CD4-positive, alpha-beta T cell treated with Interferon gamma for 1 hour (primary cell): ENCODE measurements at places on chromosomes 2 and 18.
A peak's percentile ranks its signal among the peaks of the same experiment; 100 is the strongest.

- DNase-seq: no peak
Measured at GRCh38 chr18:13520306-13520705, 206.1 kb downstream of the FAM210A start.

DNA sequence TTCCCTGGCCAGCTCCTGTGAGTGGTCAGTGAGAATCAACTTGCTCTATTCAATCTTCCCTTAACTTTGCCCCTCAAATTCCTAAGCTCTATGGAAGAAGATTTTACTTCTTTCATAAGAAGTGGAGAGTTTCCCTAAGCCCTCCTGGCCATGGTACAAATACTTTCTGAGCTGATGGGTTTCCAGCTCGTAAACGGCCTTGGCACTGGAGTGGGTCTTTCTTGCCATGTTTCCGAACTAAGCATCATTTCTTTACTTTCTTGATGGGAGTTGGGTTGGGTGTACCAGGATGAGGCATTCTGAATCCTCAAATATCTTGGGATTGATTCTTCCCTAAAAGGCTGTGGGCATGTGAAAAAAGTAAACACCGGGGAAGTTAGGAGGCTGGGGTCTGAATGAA lies 72.5 kb downstream of the ACKR3 start:
- no peak for DNase-seq

DNA sequence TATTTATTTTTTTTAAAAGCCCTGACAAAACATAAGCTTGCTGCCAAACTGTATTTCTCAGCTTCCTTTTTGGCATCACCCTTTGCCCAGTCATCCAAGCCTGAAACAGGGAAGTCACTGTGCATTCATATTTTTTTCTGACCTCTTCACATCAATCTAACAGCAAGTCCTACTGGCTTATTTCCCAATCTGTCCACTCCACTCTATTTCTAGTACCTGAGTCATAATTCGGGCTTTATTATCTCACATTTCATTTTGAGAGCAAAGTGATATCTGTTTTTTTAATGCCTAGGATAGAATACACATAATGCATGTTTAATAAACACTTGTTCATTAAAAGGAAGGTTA lies 5.1 kb downstream of the HNMT start:
- peak; percentile 29 for DNase-seq

GRCh38 chr2:222054813-222055212 lies 244.0 kb downstream of the PAX3 start:
- no peak for DNase-seq

- DNase-seq: peak; percentile 44
Measured at GRCh38 chr2:197309691-197310231, 819 bp downstream of the ANKRD44 start.

GRCh38 chr2:195304310-195304709 lies 352.7 kb upstream of the SLC39A10 start:
- no peak for DNase-seq

DNA sequence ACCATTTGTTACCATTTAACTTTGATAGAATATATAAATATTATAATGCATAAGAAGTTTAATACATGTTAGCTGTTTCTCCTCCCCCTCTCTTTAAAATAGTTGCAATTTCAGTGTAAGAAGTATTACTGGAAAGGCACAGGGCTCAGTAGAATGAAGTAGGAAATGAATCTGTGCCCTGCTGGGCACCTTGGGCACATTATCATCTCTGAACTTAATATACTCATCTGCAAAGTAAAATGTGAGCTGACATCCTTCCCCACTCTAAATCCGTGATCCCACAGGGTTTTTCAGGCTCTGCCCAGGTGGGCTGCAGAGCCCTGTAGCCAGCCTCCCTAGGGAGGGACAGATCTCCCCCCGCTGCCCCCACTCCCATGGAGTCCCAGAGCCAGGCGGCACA lies 56.8 kb downstream of the DPP4 start:
- DNase-seq: no peak

GRCh38 chr2:195561116-195561921 lies 95.7 kb upstream of the SLC39A10 start:
- no peak for DNase-seq

DNA sequence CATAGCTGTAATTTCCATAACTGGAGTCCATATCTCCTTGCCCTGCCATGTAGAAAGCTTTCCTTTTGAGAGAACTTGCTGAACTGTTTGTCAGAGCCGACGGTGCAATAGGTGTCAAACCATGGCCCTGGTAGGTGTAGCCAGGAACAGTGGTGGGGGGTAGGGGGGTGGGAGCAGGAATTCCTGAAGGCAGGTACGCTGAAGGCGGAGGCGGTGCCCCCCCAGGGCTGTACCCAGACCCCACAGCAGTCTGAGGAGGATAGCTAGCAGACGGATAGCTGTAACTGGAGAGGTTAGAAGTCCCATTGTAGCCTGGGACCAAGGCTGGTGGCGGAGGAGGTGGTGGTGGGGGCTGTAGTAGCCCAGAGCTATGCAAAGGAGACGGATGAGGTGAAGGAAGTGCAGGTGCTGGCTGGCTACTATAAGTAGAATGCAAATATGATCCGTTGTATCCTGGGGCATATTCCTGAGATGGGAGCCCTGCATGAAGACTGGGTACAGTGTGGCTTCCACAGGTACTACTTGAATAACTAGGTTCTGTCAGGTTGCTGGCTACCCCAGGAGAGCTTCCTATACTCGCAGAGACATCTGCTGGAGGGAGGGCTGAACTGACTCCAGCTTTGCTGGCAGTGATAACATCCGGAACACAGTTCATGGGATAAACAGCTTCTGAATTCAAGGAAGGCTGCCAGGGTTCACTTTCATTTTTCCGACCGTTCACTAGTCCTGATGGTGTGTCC lies 124.8 kb downstream of the FIGN start:
- DNase-seq: no peak

DNA sequence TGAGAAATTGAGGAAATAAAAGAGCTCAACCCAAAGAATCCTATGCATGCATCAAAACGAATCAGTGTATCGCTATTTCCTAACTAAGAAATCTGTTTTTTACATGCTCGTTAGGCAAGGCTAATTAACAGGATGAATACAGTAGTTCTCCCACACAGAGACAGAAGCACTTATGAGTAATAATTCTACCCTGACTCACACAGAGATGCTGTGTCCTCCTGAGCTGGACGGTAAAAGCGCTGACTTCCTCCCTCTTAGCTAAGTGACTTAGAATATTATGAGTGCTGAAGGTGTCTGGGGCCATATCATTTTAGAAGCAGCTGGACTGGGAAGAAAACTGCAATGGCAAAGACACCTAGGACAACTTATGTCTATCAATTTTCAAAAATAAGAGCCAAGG lies 18.5 kb downstream of the PLEKHM3 start:
- DNase-seq: no peak

GRCh38 chr2:83051538-83052170 lies 1407.4 kb downstream of the SUCLG1 start:
- no peak for DNase-seq

- no peak for DNase-seq
Measured at GRCh38 chr2:30470426-30470825, 23.4 kb downstream of the LCLAT1 start.

DNA sequence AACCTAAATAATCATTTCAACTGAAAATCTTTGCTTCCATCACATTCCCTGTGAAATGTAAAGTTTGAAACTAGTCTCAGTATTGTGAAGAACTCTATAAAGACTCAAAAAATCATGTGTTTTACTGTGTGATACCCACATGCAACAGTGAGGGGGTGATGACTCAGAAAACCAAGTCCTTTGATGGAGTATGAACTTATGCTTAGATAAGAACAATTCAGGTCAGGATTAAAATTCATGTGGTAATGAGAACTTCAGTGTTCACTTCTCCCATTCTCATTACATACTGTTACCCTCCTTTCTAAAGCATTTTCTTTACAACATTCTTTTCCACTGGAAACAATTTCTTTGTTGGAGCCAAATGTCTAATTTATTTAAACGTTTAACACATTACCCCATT lies 360.2 kb downstream of the FSIP2 start:
- no peak for DNase-seq

DNA sequence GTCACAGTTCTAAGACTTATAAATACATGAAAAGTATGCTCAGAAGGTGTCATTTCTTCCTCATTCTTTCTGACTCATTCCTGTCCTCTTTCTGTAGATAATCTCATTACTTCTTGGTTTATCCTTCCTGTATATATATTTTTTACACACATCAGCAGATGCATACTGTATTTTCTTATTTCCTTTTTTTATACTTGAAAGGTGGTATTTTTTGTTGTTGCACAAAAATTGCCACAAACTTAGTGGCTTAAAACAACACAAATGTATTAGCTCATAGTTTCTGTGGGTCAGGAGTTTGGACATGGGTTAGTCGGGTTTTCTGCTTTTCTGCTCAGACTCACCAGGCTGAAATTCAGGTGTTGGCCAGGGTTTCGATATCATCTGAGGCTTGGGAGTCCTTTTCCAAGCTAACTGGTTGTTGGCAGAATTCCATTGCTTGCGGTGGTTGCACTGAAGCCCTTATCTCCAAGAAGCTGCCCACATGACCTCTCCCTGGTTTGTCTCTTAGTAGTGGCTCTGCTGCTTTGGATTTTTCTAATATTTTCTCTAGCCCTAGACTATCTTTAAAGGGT lies 162.6 kb downstream of the FMNL2 start:
- no peak for DNase-seq

- DNase-seq: no peak
Measured at GRCh38 chr2:236568922-236569572, 578 bp upstream of the ACKR3 start.

DNA sequence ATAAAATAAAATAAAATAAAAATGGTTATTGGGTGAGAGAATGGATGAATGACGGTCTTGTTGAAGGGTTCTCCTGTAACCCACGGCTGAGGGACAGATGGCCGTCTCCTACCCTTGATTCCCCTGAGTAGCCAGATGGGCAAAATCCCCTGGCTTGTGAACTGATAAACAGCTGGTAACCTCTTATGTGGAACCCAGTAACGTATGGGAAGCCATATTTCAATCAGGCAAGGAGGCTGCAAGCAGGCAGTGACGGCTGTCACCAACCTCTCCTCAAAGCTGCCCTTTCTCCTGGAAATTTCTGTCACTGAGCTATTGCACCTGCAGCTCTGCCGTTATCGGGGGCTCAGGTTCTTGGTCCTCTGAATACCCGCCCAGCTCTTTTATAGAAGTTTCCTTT lies 165.3 kb upstream of the SMAD2 start:
- no peak for DNase-seq

- no peak for DNase-seq
Measured at GRCh38 chr2:11925295-11926066, 179.0 kb downstream of the LPIN1 start.

GRCh38 chr18:34220081-34220815 lies 4.5 kb downstream of the NOL4 start:
- DNase-seq: no peak

DNA sequence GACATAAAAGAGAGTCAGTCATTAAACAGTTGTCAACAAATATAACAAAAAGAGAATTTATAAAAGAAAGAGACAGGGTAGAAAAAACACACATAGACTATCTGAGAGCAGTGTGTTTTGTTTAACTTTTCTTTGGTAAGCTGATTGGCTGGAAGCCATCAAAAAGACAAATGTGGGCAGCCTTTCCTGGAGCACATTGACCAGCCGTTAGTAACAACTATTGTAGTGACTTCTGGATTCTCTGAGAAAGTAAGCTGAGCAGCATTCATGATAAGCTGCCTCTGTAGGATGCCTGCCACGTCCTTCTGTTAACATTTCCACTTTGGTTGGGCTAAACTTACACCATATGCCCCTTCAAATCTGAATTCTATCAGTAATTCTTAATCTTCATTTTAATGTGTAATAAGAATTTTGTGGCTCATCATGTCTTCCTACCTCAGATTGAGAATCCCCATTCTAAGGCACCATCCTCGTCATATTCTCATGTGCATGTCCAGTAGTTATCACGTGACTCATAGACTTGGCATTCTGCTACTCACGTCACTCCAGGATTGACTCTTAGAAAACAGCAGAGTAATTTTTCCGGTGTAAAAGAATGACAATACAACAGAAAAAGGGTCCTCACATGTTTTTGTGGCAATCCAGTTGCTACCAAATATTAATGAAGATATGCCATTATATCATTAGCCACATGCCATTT lies 43.4 kb upstream of the DNAJC10 start:
- no peak for DNase-seq

DNA sequence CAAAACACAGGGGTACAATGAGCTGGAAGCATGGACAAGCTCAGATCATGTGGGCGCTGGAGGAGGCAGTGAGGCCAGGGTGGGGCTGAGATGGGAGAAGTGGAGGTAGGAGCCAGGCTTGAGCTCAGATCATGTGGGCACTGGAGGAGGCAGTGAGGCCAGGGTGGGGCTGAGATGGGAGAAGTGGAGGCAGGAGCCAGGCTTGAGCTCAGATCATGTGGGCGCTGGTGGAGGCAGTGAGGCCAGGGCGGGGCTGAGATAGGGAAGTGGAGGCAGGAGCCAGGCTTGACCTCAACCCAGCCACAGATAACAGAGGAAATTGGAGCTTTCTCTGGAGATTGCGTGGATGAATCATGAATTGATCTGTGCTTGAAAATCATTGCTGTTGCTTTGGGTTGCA lies 48.3 kb upstream of the TMEM18 start:
- DNase-seq: no peak

GRCh38 chr2:132366421-132367180 lies 50.0 kb upstream of the GPR39 start:
- no peak for DNase-seq

DNA sequence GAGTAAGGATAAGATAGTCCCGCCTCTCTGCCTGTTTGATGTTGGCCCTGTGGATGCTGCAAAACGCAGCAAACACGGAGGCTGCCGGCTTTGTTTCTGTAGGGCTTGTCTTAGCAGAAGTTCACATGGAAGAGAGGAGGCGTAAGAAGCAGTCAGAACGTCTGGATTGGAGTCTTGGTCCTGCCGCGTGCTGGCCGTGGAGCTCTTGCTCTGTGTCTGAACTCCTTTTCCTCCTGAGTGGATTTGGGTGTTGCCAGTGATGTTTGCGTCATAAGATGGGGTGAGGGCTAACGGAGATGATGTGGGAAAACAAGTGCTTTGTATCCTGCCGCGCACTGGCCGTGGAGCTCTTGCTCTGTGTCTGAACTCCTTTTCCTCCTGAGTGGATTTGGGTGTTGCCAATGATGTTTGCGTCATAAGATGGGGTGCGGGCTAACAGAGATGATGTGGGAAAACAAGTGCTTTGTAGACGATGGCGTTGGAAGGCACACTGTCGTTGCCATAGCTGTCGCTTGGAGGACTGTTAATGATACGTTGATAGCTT lies 240.9 kb downstream of the AGAP1 start:
- DNase-seq: no peak

GRCh38 chr2:109187711-109188495 lies 58.9 kb downstream of the SH3RF3 start:
- DNase-seq: no peak

- DNase-seq: no peak
Measured at GRCh38 chr2:189171956-189172609, 7.5 kb downstream of the COL5A2 start.

- no peak for DNase-seq
Measured at GRCh38 chr2:116680256-116680936, 1134.1 kb upstream of the DDX18 start.
